ENCODE measurements at places on chromosomes 7 and 10. TPM values are rescaled to one million over a fixed set of nuclear protein-coding genes. Genes with fewer than 3 reads are reported as not detected.
A peak's percentile ranks its signal among the peaks of the same experiment; 100 is the strongest.

MRC1 gene
- not detected for total RNA-seq

FRMPD2 gene
- not detected for total RNA-seq

TMEM213 gene
- total RNA-seq = not detected

LRRC17 gene
- total RNA-seq = 12.6 TPM

CCDC3 gene
- 0.26 TPM for total RNA-seq

GPR22 gene
- not detected for total RNA-seq

UPK3BL2 gene
- 1.0 TPM for total RNA-seq

TBXAS1 gene
- total RNA-seq = 2.1 TPM

SSC4D gene
- 0.33 TPM for total RNA-seq

PARD3 gene
- 46.4 TPM for total RNA-seq

SPDYE9 gene
- not detected for total RNA-seq

KIF11 gene
- 8.9 TPM for total RNA-seq

UTF1 gene
- total RNA-seq = not detected

MMD2 gene
- total RNA-seq = not detected

GRCh38 chr10:128922172-128922571 lies 544.9 kb upstream of the MGMT start:
- DNase-seq = no peak

GRCh38 chr10:32273336-32273735 lies 73.6 kb downstream of the EPC1 start:
- no peak for DNase-seq

- peak; percentile 14 for DNase-seq
These were observed 35.1 kb upstream of the AKR1C2 start for GRCh38 chr10:5038733-5039132.

DNA sequence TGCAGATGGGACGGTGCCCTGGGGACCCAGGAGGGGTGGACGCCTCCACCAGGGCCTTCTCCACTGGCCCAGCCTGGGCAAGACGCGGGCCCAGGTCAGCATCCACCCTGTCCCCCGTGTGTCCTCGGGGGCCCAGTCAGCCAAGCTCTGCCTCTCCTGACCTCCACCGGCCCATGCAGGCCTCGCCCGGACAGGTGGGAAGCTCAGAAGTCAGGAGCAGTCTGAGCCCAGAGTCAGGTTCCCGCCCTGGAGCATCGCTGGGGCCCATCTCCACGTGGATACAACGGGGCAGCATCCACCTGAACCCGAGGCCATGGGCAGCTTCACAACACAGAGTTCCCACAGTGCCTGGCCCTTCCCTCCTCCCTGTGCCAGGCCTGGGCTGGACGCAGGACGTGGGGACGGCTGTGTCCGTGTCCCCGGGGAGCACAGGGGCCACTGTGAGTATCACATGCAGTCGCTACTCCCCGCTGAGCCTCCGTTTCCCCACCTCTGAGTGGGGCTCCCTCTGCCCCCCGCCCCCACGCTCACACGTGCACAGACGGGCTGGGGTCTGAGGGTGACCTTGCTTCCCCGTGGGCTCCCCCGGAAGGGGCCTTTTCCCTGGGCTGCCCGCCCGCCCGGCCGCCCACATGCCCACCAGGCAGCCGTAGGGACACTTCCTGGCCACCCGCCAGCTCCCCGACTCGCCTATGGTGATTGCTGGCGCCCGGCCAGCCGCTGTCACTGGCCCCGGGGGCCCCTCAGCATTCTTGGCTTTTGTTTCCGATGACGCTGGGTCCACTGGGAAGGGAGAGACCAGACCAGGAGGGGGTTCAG lies 64.3 kb downstream of the PDGFA start:
- DNase-seq = no peak

GRCh38 chr10:106182542-106182941 lies 982.0 kb downstream of the SORCS1 start:
- DNase-seq = no peak

DNA sequence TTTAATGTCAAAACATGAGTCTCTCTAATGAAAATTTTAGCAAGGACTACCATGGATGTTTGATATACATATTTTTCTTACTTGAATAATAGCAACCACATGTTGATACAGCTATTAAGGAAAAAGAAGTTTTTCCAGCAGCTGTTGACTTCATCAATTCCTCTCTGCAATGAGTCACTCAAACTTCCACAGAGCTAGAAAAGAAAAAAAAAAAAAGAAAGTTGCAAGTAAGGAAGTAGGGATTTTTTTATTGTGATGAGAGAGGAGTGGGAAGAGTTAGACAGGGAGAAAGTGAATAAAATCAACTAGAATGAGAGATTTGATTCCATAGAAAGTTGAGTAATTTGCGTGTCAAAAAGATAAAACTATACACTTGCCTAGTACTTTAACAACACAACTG lies 46.2 kb downstream of the CAV1 start:
- DNase-seq = peak; percentile 87

GRCh38 chr10:77737608-77738007 lies 100.0 kb upstream of the KCNMA1 start:
- DNase-seq = peak; percentile 97

DNA sequence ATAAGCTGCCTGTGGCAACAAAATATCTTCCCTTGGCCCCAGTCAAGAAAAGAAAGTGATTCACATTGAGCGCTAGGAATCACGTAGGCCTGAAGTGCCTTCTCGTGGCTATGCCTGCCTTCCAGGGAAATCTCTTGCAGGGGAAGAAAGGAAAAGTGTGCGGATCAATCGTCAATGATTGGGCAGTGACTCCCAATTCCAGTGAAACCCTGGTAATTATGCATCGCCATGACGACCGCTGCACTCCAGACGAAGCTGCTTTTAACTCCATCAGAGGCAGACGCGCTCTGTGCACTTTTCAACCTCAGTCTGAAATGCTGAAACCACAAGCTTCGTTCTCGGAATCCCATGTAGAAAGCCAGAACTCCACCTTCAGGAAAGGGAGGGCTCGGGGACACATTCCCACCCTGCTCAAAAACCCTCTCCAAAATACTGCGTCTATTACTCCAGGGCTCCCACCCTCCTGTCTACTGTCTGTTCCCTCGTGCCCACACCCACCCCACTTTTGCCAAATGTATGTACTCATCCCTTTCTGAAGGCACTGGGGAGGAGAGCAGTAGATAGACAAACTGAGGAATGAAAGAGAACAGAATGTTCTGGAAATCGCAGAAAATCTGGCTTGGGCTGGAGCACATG lies 24.2 kb upstream of the PRKAG2 start:
- DNase-seq = peak; percentile 60

DNA sequence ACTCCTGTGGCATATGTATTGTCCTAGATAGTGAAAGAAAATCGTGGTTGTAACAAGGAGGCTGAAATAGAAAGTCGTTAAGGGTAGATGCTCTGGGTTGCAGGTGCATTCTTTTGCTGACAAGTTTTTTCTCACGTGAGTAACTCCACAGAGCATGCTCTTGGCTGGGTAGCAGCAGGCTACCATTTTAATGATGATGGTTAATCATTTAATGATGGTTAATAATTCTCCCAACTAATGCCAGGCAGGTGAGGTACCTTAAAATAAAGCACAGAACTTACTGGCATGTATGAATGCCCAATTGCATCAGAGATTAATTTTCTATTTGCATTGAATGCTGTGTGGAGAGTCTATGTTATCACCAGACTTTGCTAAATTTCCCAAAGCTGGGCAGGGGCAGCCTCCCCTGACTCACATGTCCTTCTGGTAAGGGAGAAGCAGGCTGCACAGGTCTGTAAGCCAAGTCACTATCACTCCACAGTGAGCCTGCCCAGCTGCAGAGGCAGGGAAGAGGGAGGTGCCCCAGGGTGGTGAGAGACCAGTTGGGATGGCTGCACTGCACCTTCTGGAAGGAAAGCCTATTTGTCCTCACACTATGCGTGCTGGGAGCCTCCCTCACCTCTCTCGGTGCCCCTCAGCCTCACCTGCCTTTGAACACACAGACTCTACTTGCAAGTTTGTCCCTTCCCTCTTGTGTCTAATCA lies 287.0 kb upstream of the IGFBP3 start:
- DNase-seq = no peak

DNA sequence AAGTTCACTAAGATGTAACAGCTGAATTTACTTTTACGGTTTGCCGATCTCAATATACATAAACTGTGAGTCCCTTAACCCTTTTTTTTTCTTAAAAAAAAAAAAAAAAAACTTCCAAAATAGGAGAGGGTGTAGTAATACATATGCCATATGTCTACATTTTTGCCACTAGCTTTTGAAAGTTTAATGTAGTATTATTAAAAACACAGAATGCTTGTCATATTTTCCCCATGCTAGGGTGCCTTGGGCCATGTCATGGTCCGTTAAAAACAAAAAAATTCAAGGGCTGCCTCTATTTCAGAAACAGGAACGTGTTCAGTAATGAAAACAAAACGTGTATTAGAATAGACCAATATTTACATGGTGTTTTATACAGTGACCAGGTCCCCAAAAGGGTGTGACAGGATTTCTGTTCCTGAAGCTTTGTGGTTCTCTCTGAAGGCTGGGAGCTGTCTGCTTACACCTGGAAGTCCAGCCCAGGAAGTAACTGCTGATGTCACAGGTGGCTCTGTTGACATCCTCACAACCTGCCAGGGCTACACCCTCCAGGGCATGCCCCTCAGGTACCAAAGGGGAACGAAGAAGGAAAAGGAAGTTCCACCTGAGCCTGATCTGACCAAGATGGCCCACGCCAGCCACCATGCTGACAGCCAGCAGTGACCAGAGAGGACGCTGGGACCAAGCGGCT lies 79.0 kb downstream of the COBL start:
- no peak for DNase-seq

DNA sequence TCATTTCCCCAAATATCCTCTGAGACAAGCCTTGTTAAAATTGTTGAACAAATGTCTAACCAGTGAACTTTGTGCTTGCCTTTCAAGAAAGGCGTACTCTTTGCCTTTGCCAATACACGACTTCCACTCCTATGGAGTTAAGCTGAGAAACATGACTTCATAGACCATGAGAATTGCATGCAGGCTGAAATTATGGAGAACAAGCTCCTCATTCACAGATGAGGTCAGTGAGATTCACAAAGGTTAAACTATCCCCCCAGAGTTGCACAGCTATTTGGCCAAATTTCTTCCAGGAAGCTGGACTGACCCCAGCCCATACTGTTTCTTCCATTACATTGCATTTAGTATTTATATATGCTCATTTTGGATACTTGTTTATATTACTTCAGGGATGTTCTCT lies 221.4 kb upstream of the SEMA3C start:
- DNase-seq = no peak

GRCh38 chr7:132386201-132386681 lies 190.0 kb downstream of the PLXNA4 start:
- DNase-seq = peak; percentile 75

GRCh38 chr7:151342102-151342646 lies 562 bp downstream of the NUB1 start:
- DNase-seq = peak; percentile 26

GRCh38 chr7:31126976-31127375 lies 74.9 kb downstream of the ADCYAP1R1 start:
- DNase-seq = peak; percentile 28

- no peak for DNase-seq
These were observed 3.8 kb downstream of the CDK6 start for GRCh38 chr7:92832534-92833023.

- no peak for DNase-seq
These were observed 112.3 kb downstream of the CFTR start for GRCh38 chr7:117592011-117592635.

GRCh38 chr7:157795199-157795598 lies 458.4 kb downstream of the DNAJB6 start:
- no peak for DNase-seq

DNA sequence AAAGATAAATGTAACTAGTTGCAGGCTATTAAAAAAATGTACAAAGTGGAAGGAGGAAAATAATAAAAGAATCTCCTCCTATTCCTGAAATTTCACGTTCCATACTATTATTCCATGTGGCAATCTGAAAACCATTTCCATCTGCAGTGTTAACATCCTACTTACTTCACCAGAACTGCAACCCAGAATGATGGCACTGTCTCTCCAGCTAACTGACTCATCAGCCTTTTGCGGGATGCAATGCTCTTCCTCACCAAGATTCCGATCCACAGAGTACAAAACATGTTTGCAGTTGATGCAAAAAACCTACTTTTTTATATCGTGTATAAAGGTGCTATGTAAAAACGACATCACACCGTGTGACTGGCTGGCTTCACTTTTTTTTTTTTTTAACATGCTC lies 50.8 kb downstream of the ESYT2 start:
- peak; percentile 55 for DNase-seq

DNA sequence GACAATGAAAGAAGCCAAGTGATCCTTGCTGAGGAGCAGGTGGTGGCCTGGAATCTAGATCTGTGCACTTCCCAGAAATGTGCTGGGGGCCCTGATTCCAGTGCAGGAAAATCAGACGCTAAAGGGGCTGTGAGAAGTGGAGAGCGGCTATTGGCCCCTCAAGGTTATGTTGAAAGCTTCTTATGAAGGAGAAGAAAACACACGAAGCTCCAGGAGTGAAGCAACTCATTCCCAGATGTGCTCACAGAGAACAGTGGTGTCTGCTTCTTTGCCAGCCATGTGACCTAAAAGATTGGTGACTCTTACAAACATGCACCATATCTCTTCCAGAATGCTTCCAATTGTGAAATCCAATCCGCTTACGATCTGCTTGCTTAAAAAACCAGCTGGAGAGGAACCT lies 679.3 kb upstream of the IGFBP3 start:
- peak; percentile 2 for DNase-seq

DNA sequence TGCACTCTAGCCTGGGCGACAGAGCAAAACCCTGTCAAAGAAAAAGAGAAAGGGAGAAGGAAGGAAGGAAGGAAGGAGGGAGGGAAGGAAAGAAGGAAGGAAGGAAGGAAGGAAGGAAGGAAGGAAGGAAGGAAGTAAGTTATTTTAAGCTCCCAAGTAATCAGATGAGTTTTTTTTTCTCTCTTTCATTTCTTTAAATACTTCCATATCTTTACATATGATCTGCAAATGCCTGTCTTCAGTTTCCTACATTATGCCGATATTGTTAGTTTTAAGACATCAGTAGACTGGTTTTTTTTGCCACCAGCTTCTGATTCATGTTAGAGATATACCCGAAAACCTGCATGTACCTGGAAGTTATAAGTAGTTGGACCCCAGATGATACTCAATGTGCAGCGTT lies 172.6 kb upstream of the FZD1 start:
- DNase-seq = no peak

- DNase-seq = no peak
These were observed 37.7 kb downstream of the HTRA1 start for GRCh38 chr10:122499012-122499411.

GRCh38 chr10:71388171-71388570 lies 8.5 kb upstream of the CDH23 start:
- DNase-seq = no peak

- peak; percentile 80 for DNase-seq
These were observed 159.8 kb downstream of the FOXP2 start for GRCh38 chr7:114574384-114574783.

- no peak for DNase-seq
These were observed 4.6 kb downstream of the PALD1 start for GRCh38 chr10:70482982-70483760.

- peak; percentile 69 for DNase-seq
These were observed 72.6 kb downstream of the KCNMA1 start for GRCh38 chr10:77564731-77565589.

DNA sequence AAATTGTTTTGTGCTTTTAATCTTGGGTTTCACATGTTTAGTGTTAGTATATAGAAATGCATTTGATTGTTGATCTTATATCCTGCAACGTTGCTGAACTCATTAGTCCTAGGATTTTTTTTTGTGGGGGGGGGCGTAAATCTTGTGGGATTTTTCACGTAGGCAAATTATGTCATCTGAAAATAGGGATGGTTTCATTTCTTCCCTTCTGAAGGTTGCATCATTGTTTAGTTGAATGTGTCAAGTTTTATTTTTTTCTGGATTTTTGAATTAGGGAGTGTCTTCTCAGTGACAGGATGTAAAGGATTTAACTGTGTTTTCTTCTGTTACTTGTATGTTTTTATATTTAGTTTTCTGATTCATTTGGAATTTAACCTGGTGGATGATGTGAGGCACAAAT lies 26.7 kb downstream of the MKLN1 start:
- no peak for DNase-seq
